ENCODE measurements at places on chromosomes 5 and 9. TPM values are rescaled to one million over a fixed set of nuclear protein-coding genes. Genes with fewer than 3 reads are reported as not detected.

DNA sequence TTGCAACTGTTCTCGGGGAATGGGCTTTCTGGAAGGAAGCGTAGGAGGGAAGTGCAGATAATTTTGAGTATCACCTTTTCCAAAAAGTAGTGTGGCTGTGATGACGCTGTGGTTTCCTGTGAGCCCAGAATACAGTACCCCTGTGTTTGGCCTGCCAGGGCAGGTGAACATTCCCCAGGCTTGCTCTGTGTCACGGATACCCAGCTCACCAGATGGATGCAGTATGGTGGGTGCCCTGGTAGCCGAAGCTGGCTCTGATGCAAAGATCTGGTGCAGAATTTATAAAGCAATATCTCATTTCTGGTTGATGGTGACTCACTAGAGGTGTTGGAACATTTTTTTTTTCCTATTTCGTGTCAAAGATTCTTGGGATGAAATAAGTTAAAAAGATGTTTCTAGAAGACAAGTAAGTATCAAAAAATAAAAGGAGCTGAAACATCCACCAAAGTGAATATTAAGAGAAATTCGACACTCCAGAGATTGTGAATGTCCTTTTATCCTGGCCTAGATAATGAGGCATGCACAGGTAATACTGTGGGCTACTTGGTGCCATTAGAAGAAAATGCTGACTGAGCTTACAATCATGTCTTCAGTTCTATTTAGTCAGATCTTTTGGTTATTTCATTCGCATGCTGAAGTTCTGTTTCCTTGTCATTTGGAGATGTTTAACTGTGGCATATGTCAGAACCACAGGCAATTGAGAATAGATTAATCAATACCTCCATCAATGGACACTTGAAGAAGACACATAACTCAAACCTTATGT is 200.1 kb downstream of the GADD45G start:
- DNase-seq = no peak

- peak; percentile 75 for DNase-seq
Measured at GRCh38 chr5:154221371-154221896, 30.9 kb downstream of the GALNT10 start.

GRCh38 chr5:111144352-111144930 is 52.3 kb downstream of the WDR36 start:
- DNase-seq = no peak

The F12 gene
- 5.9 TPM for total RNA-seq

The PIP5KL1 gene
- total RNA-seq = 2.9 TPM

GRCh38 chr9:135714242-135715055 is 12.5 kb downstream of the KCNT1 start:
- no peak for DNase-seq

The GKAP1 gene
- 4.6 TPM for total RNA-seq

DNA sequence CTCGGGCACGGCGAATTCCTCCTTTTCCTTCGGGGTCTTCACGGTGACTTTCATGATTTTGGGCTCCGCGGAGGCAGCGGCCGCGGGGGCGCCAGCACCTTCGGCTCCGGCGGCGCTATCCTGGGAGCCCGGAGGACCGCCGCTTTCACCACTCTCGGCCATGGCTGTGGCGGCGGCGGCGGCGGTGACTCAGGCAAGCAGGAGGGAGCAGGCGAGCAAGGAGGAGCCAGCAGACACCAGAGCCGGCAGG is 315 bp downstream of the UBQLN1 start:
- DNase-seq = no peak

DNA sequence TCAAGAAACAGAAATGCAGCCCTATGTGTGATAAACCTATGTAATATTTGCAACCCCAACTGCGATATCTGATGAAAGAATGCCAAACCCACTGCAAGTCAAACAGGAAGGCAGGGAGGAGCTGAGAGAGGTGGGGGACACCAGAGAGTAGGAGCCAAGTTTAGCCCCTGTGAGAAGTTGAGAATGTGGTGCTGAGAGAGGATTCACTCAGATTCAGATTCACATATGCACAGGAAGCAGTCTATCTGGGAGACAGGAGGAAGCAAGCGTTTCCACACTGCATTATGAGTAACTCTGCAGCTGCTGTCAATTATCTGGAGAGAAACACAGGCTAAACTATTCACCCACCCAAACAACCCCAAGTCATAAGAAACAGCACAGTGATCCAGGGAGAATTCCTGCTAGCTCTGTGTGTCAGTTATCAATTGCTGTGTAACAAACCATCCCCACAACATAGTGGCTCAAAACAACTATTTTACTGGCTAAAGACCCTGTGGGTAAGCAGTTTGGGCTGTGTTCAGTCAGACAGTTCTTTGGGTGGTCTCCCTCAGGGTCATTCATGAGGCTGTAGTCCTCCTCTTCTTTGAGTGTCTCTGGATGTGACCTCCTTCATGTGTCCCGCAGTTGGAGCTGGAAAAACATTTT is 161.9 kb upstream of the RAI14 start:
- no peak for DNase-seq

DNA sequence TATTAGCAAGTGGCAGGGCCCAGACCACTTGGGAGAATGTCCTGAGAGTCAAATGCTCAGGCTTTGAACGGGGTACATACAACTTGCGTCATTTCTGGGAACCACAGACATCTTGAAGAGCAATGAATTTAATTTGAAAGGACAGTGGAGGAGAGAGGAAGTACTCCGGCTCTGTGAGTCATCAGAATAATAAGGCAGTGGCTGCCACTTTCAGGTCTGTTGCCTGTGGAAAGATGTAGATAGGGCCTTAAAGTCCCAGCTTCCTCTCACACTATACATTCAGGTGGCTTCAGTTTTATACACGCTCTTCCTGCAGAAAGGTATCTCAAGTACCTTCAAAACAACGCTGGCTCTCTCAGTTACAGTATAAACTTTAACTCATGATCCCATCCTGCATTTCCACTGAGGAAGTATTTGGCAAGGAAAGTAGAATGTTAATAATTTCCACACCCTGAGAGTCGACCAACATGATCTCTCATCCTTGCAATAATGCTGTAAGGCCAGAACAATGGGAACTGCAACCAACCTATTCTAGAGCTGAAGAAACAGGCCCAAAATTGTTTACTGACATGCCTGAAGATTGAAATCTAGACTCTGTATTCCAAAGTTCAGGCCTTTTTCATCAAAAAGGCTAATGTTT is 6.8 kb upstream of the PRUNE2 start:
- DNase-seq = no peak

- no peak for DNase-seq
Measured at GRCh38 chr5:115439042-115439441, 105.5 kb downstream of the FEM1C start.

GRCh38 chr9:116074658-116075057 is 78.9 kb upstream of the PAPPA start:
- DNase-seq = no peak

GRCh38 chr5:151005950-151006576 is 14.3 kb upstream of the GPX3 start:
- no peak for DNase-seq

DNA sequence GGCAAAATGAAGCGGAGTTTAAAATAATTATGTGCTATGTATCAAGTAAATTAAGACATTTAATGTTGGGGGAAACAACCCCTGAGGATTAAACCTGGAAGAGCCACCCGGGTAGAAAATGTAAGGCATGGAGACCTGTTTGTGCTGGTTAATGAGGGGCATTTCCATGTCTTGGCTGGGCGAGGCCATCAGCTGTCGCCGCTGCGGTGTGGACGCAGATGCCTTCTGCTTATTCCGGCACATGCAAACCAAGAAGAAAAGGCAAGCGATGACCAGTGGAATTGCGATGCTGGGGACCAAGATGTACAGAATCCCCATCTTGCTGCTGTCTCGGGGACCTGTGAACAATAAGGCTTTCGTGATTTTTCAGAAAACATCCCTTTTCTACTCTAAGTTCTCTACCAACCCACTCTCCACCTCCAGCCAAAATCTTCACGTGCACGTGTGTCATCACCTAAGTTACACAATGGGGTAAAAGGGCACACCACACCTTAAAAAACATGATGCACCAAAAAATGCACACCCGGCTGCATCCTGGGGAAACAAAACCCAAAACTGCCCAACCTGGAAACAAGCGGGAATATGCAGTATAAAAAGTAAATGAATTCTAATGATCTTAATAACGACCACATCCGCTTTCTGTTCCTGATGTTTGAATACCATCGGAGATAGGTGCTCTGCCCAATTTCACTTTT is 223.5 kb downstream of the ROR2 start:
- no peak for DNase-seq

The ST8SIA4 gene
- total RNA-seq = 35.1 TPM

GRCh38 chr9:94017939-94018531 is 62.9 kb upstream of the BARX1 start:
- no peak for DNase-seq

All from activated CD4-positive, alpha-beta memory T cell treated with anti-CD3 and anti-CD28 coated beads for 36 hours (primary cell).